ENCODE measurements at places on chromosomes 7 and 10.

- DNase-seq, result peak; percentile 3
Measured at GRCh38 chr10:89702121-89702480, 711 bp downstream of the KIF20B start.

- DNase-seq, result no peak
Measured at GRCh38 chr10:60542657-60543056, 153.0 kb upstream of the ANK3 start.

GRCh38 chr10:11654659-11655058 is 43.2 kb upstream of the USP6NL start:
- no peak for DNase-seq

- no peak for DNase-seq
Measured at GRCh38 chr10:1706711-1707110, 30.6 kb downstream of the ADARB2 start.

DNA sequence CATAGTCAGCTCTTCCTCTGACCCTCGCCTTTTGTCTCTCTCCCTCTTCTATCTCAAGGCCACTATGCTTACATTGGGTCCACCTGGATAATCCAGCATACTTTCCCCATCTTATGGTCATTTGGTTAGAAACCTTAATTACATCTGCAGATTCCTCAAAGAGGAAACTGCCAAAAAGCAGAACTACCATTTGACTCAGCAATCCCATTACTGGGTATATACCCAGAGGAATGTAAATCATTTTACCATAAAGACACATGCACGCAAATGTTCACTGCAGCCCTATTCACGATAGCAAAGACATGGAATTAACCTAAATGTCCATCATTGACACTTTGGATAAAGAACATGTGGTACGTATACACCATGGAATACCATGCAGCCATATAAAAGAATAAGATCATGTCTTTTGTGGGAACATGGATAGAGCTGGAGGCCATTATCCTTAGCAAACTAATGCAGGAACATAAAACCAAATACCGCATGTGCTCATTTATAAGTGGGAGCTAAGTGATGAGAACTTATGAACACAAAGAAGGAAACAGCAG is 114.8 kb upstream of the NPY start:
- DNase-seq, result no peak

- DNase-seq, result no peak
Measured at GRCh38 chr7:81845744-81846241, 75.9 kb upstream of the HGF start.

DNA sequence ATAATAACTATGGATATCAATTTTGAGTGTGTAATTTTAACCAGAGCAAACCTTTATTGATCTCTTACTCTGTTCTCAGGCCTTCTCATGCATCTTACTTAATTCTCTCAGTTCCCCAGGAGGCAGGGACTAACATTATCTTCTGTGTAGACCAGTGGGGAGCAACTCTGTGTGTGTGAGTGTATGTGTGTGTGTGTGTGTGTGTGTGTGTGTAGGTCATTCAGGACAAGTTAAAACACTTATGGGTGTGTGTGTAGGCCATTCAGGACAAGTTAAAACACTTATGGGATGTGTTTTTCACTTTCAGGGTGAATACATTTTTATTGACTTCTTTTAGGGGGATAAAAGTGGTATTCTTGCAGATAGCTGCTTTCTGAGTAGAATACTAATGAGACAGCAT is 145.0 kb downstream of the ADAM12 start:
- no peak for DNase-seq

- no peak for DNase-seq
Measured at GRCh38 chr7:51587604-51588003, 271.0 kb upstream of the COBL start.

- peak; percentile 94 for DNase-seq
Measured at GRCh38 chr7:151251689-151252560, 3.4 kb upstream of the SMARCD3 start.

DNA sequence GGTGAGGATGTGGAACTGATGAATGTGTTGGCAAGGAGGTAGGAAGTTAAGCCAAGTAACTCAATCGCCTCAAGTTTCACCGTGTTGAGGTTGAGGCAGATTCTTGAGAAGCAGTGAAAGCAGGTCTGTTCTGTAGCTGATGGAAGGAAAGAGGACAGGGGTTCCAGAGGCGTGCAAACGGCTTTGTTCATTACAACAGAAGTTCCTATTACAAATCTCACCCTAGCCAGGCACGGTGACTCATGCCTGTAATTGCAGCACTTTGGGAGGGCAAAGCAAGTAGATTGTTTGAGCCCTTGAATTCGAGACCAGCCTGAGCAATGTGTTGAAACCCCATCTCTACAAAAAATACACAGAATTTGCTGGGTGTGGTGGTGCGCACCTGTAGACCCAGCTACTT is 36.9 kb upstream of the PTF1A start:
- DNase-seq, result no peak

DNA sequence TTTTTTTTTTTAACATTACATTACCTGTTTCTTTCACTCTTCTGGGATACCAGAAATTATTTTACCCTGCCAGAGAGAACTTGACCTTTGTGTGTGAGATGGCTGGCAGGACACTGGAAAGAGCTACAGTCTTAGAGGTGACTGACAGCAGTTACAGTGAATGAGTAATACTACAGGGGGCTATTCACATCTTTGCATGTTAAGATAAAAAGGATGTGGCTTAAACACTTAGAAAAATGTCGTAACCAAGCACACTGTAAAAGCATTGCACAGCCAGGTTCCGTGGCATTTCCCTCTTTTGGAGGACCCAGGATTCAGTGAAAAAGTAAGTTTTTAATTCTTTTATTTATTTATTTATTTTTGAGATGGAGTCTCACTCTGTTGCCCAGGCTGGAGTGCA is 18.8 kb upstream of the TBC1D12 start:
- DNase-seq, result no peak

DNA sequence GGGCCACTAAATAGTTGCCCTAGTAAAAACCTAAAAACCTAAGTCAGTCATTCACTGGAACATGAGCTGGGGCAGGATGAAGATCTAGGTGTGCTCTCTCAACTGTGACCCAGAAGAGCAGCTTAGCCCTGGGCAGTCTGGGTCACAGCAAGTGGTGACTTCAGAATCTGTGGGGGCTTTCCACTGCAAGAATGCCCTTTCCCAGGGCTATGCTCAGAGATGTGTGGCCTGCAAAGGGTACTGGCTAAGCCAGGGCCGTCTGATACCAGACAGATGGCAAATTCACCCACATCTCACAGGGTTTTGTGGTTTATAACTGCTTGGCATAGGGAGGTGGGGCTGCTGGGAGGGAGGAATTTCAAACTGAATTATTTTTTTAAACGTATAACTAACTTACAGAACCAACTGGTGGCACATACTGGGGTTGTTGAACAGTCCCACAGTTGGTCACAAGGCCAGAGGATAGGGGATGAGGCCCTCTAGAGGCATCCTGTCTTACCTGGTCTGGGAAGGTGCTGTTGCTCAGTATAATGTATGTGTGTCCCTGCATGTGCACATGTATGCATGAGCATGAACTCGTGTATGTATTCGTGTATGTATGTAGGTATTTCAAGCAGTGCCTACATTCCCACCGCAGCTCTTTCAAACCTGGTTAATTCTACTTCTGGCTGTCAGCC is 63.2 kb downstream of the PRPF18 start:
- DNase-seq, result no peak

GRCh38 chr10:78761311-78761781 is 307.4 kb upstream of the ZMIZ1 start:
- DNase-seq, result no peak

GRCh38 chr10:55311848-55312635 is 511.0 kb upstream of the PCDH15 start:
- no peak for DNase-seq

DNA sequence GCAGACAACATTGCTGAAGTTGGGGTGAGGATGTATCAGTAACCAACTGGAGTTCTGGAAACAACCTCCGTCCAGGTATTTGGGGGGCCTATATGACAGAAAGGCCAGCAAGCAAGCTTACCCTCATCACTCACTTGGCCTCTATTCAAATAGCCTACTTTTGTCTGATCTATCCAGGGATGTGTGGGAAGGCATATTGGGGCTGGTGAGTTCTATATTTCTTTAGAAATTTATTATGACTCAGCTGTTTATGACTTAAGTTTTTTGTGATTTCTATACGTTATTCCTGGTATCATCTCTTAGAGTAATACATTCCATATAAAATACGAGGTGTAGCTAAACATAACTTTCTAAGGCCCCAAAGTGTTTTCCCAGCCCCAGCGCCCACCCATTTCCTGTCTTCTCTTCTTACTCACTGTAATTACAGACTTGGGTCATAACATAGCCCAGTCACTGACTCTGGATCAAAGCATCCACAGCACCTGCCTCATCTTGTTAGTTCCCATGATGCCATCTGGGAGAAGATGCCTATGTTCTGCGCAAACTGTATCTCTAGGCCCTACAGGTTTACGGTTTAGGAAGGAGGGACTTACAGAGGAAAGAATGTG is 18.1 kb downstream of the GARS1 start:
- DNase-seq, result no peak

- DNase-seq, result no peak
Measured at GRCh38 chr7:56287429-56288138, 171.4 kb upstream of the NUPR2 start.

GRCh38 chr10:130882906-130883305 is 428.6 kb downstream of the TCERG1L start:
- DNase-seq, result no peak

DNA sequence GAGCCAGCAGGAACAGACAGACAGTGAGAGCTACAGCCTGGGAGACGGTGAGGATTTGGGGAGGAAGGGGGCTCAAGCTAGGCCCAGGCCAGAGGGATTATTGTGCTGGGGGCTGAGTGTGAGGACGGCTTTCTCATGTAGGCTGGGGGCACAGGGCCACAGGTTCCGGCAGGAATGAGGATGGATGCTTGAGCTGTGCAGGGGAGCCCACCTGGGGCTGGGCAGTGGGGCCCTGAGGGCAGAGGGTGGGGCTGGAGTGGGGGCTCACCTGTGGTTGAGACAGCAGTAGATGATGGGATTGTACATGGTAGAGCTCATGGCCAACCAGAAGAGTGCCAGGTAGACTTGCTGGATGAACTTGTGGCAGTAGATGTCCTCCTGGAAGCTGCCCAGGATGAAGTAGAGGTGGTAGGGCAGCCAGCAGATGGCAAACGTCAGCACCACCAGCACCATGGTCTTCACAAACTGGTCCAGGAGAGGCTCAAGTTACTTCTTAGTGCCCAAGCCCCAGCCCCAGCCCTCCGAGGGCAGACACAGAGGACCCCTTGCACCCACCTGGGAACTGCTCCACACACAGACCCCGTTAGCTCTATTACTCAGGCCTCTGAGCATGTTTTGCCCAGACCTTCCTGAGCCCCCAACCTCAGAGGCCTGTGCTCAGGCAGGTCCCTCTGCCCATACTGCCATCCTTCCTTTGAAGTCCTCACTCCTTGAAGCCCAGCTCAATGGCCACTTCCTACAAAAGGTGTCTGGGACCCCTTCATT is 9.7 kb downstream of the TACR2 start:
- no peak for DNase-seq

- DNase-seq, result no peak
Measured at GRCh38 chr7:77409005-77409738, 7.0 kb downstream of the GSAP start.

DNA sequence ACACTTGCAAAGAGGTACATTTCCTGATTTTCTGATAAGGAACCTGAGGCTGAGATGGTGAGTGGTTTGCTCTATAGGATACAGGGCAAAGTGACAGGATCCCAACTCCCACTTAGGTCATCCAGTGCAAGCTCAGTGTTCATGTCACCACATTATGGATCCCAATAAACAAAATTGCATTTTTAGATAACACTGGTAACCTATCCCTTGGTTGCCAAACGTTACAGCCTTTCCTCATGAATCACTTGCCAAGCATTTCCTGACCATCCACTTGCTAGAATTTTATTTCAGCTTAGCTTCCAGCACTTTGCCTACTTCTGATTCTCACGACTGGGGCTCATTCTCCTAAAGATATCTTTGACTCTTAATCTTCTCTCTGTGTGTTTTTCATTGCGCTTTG is 131.4 kb upstream of the ODAD2 start:
- peak; percentile 67 for DNase-seq

- DNase-seq, result no peak
Measured at GRCh38 chr10:131781791-131782190, 119.0 kb upstream of the PPP2R2D start.

GRCh38 chr10:97707134-97707861 is 6.2 kb upstream of the MARVELD1 start:
- no peak for DNase-seq

DNA sequence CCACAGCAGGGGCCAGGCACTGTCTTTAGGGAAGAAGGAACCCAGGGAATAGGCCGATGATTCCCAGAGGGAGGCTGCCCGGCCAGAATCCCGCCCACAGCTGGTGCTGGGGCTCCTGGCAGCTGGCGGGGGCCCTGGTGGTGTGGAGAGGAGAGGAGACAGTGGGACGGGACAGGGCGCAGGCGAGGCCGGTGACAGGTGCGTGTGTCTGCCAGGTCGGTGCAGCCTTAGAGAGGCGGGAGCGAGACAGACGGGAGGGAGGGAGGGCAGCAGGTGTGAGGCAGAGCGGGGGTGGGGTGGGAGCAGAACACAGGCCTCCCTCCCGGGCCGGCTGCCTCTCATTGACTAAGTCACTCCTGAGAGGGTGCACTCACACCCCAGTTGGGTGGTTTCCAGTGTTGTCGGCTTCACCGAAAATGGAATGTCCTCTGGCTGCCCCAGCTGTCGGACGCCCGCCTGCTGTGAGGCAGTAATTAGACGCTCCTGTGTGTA is 55.2 kb downstream of the ELFN1 start:
- peak; percentile 29 for DNase-seq

DNA sequence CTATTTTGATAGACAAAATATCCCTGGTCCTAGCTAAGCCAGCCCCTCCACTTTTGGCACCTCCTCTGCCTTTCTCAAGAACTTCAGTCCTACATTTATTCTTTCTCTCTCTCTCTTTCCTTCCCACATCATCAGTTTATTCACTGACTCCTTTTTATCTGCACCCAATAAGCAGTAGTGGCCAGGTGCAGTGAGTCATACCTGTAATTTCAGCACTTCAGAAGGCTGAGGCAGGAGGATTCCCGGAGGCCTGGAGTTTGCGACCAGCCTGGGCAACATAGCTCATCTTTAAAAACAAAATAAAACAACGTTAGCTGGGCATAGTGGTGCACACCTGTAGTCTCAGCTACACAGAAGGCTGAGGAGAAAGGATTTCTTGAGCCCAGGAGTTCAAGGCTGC is 19.4 kb upstream of the NRP1 start:
- DNase-seq, result no peak

- DNase-seq, result no peak
Measured at GRCh38 chr7:50866343-50867033, 83.8 kb upstream of the GRB10 start.

DNA sequence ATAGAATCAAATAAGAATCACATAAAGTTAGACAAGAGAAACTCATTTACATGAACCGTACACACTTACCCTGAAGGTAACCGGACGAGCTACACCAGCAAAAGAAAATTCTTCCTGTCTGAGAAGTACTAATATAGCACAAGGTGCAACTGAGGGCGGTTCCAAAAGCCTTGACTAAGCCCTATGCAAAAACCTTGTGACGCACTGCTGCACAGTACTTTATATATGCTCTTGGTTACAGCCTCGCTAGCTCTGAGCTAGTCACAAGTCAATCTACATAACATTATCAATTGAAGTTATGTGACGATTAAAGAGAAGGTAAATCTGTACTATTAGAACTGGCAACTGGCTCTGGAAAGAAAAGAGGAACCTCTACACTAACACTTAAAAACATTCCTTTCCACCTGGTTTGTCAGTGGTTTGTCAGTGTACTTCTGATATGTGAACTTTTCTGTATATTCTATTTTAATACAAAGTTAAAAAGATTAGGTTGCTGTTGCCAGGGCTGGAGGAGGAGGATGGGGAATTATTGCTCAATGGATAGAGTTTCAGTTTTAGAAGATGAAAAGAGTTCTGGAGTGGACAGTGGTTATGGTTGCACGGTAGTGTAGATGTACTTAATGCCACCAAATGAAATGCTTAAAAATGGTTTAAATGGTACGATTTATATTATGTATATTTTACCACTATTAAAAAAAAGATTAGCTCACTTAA is 21.6 kb downstream of the NT5C3A start:
- no peak for DNase-seq

Data from AG08395 (cell line).